ENCODE measurements at places on chromosomes 5 and 9. TPM values are rescaled to one million over a fixed set of nuclear protein-coding genes. Genes with fewer than 3 reads are reported as not detected.

DNA sequence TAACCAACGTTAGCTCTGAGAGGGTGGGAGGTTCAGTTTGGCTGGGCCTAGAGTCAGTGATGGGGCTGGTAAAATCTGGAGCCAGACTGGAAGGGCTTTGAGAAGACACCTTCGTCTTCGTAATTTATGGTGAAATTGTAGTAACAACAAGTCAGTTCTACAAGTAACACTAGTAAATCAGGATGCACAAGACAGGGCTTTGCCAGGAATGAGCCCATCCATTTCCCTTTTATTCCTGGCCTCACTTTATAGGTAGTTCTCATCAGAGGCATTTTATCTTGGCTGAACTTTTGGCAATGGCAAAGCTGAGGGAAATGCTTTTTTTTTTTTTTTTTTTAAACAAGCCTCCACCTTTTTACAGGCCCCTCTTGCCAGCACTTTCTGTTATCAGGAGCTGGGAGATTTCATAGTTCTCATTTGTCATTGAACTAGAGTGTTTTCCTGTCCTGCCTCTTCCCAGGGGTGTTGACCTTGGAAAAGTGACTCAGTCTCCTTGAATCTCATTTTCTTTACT, 110.5 kb upstream of the KLF4 start:
- H3K27ac ChIP-seq: no peak overlapping the region
- peaks cover 9% of the 10 kb centered on the region for H3K4me1 ChIP-seq
- no peaks in the 10 kb centered on the region for H3K36me3 ChIP-seq
- DNase-seq: no peak

- no peak overlapping the region for H3K27ac ChIP-seq
- H3K27me3 ChIP-seq: no peaks in the 10 kb centered on the region
- no peaks in the 10 kb centered on the region for H3K4me1 ChIP-seq
- H3K4me3 ChIP-seq: no peak overlapping the region
Observed at GRCh38 chr5:35904443-35905132, 33.8 kb downstream of the CAPSL start.

GRCh38 chr9:92954049-92954861, 6.9 kb downstream of the FGD3 start:
- H3K4me3 ChIP-seq: no peak overlapping the region
- DNase-seq: no peak
- H3K36me3 ChIP-seq: no peaks in the 10 kb centered on the region

DNA sequence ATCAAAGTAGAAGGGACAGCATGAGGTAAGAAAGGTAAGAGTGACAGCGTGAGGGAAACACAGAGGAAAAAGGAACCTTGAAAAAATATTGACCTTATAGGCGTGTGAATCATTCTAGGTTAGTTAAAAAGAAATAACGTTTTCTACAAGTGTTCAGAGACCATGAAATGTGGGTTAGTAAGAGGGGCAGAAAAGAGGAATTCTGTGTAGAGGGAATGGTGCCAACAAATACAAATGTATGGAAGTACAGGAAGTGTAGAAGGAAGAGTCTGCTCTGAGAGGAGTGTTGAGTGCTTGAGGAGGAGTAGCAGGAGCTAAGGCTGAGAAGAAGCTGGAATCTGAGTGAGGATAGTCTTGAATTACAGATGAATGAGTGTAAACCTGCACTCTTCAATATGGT, 418.6 kb upstream of the RIOK2 start:
- no peaks in the 10 kb centered on the region for H3K4me1 ChIP-seq
- H3K27me3 ChIP-seq: no peaks in the 10 kb centered on the region
- no peak overlapping the region for H3K4me3 ChIP-seq
- DNase-seq: no peak
- H3K27ac ChIP-seq: no peak overlapping the region

SPATA31D4 gene
- total RNA-seq: not detected

LMX1B gene
- total RNA-seq: 33.6 TPM

- H3K36me3 ChIP-seq: peaks cover 11% of the 10 kb centered on the region
- DNase-seq: no peak
- peak overlapping the region; percentile 24 for H3K4me3 ChIP-seq
Observed at GRCh38 chr5:172897481-172898217, 61.6 kb upstream of the RPL26L1 start.
